GM10248 (cell line): ENCODE measurements at places on chromosomes 5 and 9.

DNA sequence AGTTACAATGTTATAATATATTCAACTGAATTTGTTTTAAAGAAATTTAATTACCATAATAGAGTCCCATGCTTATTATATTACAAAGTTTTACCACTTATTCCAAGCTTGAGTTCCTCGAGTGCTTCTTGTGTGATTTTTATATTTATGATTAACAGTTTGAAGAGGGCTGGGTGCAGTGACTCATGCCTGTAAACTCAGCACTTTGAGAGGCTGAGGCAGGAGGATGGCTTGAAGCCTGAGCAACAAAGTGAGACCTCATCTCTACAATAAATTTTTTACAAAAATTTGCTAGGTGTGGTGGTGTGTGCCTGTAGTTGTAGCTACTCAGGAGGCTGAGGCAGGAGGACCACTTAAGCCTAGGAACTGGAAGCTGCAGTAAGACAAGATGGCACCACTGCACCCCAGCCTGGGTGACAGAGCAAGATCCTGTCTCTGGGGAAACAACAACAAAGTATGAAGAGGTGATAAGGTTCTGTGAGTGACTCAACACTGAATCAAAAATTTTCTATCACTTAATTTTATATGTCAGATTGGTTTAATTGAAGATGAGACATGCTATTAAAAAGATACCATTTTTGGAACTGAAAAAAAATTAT lies 9.2 kb downstream of the POC5 start:
- DNase-seq, result no peak

DNA sequence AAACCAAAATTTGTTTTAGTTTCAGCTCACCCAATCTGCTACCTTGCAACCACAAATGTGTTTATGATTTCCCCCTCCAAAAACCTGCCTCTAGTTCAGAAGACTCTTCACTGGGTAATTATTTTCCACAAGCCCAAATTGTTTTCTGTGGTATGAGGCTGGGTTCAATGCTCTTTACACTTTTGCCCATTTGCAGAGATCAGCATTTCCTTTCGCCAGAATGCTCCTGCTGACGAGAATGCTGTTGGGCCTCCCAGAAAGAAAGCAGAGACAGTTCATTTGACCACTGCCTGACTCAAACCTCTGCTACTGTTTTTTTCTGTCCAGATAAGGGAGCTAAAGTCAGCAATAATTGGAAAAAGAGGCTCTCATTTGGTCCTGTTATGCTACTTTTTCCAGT lies 427.3 kb downstream of the PDE4D start:
- DNase-seq, result no peak

GRCh38 chr5:83077662-83078261 lies 415 bp downstream of the XRCC4 start:
- DNase-seq, result no peak

DNA sequence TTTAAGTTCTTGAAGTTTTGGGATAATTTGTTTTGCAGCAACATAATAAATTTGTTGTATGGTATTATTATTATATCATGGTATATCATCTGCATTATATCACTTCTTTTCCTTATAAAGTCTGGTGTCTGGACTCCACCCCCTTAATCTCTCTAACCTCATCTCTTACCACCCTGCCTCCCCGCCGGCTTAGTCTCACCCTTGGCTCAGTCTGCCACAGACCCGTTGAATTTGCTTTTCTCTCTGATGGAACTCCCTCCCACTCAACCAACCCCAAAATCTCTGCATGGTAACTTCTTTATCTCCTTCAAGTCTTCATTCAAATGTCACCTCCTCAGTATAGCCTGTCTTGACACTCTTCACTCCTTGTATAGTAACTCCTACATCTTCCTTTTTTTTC lies 29.6 kb upstream of the MATR3 start:
- no peak for DNase-seq

DNA sequence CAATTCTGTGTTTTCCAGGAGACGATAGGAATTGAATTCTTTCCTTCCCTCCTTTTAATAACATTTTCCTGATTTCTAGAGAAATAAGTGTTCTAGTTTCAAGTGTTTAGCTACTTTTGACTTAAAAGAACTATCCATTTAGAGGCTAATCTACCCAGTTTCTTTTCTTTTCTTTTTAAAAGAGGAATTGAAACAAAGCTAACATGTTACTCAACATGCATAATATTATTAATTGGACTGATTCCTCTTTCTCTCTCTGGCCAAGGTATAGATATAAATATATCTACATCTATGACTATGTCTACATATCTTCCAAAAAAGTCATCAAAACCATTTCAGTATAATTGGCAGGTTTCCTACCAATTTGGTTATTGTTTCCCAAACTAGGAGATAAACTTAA lies 309.8 kb downstream of the TRPM3 start:
- DNase-seq, result no peak
